ENCODE measurements at places on chromosomes 3 and 15. TPM values are rescaled to one million over a fixed set of nuclear protein-coding genes. Genes with fewer than 3 reads are reported as not detected.

DNA sequence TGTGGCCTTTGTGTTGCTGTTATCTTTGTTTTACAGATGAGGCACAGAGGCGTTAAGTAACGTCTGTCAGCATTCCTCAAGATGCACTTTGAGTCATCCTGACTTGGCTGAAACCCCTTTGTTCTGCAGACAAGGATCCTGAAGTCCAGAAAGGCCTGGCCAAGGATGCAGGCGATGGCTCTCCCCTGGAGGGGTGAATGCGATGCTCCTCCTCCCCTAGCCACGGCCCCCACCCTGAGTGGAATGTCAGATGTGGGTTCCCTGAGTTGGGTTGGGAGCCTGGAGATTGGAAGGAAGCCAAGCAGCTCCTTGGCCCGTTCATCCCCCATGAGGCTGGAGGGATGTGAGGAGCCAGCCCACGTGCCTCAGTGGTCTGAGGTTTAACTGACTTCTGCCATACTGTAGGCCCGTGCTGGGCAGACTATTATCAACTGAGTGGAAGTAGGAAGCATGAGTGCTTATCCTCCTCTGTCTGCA is 43.3 kb downstream of the POMGNT2 start:
- no peak for DNase-seq

Gene DNAJB8
- not detected for total RNA-seq

- no peak for DNase-seq
Measured at GRCh38 chr15:70044168-70044567, 53.5 kb downstream of the TLE3 start.

- DNase-seq, result no peak
Measured at GRCh38 chr3:59563966-59564365, 514.1 kb upstream of the CFAP20DC start.

Gene GOLGA8S
- total RNA-seq, result not detected

Gene UBAP1L
- 6.1 TPM for total RNA-seq

DNA sequence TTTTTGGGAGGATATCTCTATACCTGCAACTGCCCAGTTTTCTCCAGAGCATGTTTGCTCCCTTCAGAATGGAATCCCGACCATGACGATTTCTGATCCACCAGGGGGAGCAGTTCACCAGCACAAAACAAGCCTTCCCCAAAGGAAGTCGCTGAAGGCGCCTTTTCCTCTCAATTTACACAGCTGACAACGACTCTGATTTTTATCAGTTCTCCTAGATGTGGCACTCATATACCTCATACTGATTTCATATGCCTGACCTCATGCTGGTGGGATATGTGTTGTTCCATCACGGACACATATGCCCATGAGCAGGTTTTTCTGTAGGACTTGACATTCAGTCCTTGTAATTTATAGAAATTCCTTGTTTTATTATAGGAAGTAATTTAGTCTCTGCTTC is 1028.2 kb downstream of the MCTP2 start:
- peak; percentile 30 for DNase-seq

DNA sequence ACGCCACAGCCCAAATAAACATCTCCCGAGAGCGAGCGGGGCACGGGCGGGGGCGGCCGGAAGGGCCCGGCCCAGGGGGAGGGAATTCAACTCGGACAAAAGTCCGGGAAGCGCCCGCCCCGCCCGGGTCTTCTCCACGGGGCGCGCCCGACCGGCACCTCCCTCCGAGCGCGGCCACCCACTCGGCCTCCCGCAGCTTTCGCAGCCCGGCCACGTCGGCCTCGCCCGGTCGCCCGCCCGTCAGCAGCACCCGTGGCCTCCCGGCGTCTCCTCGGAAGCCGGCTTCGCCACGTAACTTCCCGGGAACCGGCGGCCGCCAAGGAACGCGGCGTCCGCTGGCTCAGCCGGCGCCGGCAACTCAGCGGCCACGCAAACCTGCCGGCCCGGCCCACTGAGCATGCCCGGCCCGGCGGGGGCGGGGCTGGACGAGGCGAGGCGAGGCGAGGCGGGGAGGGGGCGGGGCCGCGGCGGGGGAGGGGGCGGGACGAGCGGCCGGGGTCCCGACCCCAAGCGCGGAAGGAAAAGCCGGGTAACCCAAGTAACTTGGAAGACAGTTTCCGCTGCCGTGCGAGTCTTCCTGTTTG is at the start of gene TJP1:
Gene TJP1 (minus strand): TSS at position 369 of the 584 bp plus-strand sequence. CDS start 440 bp downstream, outside the sequence.
- no peak for DNase-seq

- no peak for DNase-seq
Measured at GRCh38 chr3:61964566-61964965, 403.2 kb downstream of the PTPRG start.

Gene SLC22A14
- not detected for total RNA-seq

DNA sequence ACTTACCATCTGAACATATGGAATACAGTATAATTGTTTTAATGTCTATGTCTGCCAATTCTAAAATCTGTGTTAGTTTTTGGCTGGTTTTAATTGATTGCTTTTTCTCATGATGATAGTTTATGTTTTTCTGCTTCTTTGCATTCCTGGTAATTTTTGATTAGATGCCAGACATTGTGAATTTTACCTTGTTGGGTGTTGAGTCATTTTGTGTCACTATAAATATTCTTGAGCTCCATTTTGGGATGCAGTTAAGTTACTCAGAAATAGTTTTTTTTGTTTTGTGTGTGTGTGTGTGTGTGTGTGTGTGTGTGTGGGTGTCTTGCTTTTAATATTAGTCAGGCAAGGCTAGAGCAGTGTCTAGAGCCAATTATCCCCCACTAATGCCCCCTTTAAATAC is 818.8 kb upstream of the NR2F2 start:
- no peak for DNase-seq

DNA sequence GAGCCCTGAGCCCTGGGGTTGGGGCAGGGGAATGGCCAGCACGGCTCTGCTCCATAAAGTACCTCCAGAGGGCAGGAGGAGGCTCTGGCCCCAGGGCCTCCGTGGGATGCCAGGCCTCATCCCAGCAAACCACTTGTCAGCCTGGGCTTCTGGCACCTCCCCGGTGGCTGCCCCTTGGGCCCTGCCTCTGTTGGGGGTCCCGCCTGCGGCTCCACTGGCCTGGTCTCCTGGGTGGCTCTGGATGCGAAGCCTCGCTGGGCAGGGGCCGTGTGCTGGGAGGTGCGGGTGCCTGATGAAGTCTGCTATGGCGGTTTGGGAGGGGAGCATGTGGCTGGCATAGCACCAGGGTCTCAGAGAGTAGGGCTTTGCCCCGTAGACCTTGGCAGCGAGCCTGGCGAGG is 37.6 kb downstream of the PLXNA1 start:
- no peak for DNase-seq

DNA sequence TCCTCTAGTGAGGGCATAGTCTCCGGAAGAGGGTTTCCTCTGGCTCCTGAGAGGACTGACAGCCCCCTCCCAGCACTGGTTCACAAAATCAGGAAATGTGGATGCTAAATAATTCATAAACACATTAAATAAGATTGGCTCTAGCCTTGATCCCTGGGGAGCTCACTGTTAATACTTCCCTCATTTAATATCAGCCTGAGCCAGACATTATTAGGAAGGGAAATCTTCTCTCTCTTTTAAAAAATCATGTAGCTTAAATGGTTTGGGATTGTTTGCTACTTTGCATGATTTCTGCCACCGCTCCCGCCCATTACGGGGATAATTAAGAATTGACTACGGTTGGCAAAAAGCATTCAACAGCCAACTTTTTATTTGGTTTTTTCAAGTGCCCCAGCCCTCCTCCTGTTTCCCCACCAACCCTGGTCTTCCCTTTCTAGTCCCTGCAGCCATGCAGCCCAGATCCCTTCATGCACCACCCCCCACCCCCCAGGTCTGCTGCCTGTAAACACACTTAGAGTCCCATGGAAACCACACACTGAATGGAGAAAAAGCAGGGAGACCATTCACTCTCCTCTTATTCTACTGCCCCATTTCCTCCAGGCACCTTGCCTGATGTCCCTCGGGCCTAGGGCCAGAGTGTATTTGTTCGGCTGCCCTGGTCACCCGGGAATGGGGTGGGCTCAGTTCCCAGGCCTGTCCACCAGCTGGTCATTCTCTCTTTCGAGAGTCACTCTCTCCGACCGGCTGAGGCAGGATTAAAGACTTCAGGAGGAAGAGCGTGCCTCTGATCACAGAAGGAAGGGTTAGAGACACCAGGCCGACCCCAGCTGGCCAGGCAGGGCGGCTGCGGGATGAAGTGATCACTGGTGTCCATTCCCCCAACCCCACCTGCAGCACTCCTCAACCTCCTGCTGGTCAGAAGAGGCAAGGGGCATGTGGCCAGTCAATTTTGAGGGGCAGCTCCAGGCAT is 45.1 kb downstream of the SEMA5B start:
- DNase-seq, result no peak

GRCh38 chr3:27720899-27721716 is 1.0 kb downstream of the EOMES start:
- no peak for DNase-seq

- no peak for DNase-seq
Measured at GRCh38 chr3:19293295-19293694, 145.0 kb downstream of the KCNH8 start.

- no peak for DNase-seq
Measured at GRCh38 chr3:107347751-107348150, 29.5 kb upstream of the CCDC54 start.

Gene FAM227B
- total RNA-seq, result 2.4 TPM

- no peak for DNase-seq
Measured at GRCh38 chr3:14441920-14442300, 39.5 kb downstream of the SLC6A6 start.

GRCh38 chr3:126107957-126108675 is 24.2 kb upstream of the SLC41A3 start:
- no peak for DNase-seq

GRCh38 chr15:89825271-89825940 is 10.8 kb upstream of the ANPEP start:
- no peak for DNase-seq

Gene GREM1
- 0.42 TPM for total RNA-seq

GRCh38 chr3:183962807-183963206 is 54.9 kb downstream of the ABCC5 start:
- no peak for DNase-seq

Gene CLDN11
- 0.32 TPM for total RNA-seq

Gene POMGNT2
- total RNA-seq, result 10.4 TPM

DNA sequence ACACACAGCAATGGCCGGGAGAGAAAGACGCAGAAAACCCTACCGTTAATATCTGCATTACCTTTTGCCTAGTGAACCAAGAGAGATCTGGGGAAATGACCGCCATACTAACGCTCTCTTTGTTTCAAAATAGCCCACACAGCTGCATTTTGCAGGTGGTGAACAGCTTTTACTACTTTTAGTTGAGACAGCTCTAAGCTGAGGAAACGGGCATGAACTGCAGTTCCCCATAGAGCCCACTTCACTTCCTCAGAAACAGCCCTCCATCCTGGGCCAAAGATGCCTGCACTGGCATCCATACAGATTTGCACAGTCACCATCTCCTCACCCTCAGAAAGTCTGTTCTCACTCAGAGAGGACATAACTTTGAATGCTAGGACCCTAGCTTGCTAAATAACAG is 45.0 kb downstream of the ZNF860 start:
- DNase-seq, result no peak

DNA sequence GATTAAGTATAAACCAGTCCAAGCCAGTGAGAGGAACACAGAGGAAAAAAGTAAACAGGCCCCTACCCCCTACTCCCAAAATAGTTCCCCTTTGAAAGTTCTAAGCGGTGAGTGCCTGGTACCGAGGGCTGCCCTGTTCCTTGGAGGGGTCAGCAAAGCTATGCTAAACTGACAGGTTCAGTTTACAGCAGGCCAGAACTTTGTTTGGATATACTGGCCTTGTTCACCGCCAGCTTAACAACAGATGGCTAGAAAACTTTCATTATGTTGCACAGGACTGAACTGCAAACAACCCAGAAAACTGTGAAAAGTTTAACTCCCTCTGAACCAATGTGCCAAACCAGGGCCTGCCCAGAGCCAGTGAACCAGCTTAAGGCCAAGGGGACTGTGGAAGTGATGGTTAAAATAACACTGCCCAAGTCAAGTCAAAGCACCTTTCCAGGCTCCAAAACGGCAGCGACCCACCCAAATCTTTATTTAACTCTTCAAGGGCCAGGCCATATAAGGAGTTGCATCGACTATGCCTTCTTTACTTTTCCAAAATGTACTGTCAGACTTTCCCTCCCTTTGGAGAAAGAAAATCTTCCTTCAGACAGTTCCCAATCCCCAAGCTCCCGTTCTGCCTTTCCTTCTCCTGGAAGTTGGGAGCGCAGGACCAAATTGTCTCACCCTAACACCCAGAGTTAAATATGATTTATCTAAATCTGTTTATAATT is 448.0 kb downstream of the FOXP1 start:
- DNase-seq, result no peak

- no peak for DNase-seq
Measured at GRCh38 chr3:157180262-157180661, 20.3 kb upstream of the CCNL1 start.

DNA sequence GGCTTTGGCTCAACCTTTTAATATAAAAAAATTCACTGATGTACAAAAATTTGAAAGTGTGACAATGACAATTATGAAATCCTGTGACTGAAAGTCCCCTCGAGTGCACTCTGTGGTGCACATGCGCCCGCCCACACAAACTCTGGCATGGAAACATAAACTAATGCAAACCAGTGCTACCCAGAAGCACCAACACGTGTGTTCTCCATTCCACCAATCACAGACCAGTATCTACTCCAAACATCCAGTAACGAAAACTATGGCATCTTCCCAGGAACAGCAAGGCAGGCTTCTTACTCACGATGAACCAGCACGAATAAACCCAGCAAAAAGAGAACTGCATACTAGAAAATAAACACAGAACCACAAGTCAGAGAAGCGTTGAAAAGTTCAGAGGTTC is 11.7 kb upstream of the NMB start:
- no peak for DNase-seq

Measured in activated T-cell treated with anti-CD3 and anti-CD28 coated beads, Interleukin-2, amount 50 U/mL, for 4 hours (primary cell).